ENCODE measurements at places on chromosomes 12 and 14.
A peak's percentile ranks its signal among the peaks of the same experiment; 100 is the strongest.

GRCh38 chr12:89918172-89918846 lies 209.7 kb upstream of the ATP2B1 start:
- H3K36me3 ChIP-seq: no peaks in the 10 kb centered on the region
- no peaks in the 10 kb centered on the region for H3K27me3 ChIP-seq
- no peak overlapping the region for H3K4me3 ChIP-seq
- H3K27ac ChIP-seq: no peak overlapping the region
- no peaks in the 10 kb centered on the region for H3K4me1 ChIP-seq

DNA sequence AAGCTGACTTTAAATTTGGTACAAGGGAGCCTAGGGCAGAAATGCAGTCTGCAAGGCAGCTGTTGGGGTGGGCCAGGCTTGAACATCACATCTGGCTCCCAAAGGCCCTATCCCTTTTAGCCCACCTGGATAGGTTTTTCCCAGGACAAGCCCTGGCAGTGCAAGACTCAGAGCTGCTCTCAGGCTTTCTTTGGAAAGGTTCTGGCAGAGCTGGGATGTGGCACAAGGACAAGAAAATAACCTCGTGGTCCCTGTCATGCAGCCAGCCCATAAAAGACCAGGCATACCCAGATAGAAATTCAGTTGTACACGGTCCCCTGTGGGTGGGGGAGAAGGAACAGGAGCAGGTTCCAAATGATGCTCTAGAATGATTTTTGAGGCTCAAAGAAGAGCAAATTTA lies 206.9 kb downstream of the TTC7B start:
- DNase-seq: no peak
- peaks cover 5% of the 10 kb centered on the region for H3K27me3 ChIP-seq
- H3K27ac ChIP-seq: no peak overlapping the region
- H3K36me3 ChIP-seq: no peaks in the 10 kb centered on the region
- no peak overlapping the region for H3K4me3 ChIP-seq
- no peaks in the 10 kb centered on the region for H3K4me1 ChIP-seq

DNA sequence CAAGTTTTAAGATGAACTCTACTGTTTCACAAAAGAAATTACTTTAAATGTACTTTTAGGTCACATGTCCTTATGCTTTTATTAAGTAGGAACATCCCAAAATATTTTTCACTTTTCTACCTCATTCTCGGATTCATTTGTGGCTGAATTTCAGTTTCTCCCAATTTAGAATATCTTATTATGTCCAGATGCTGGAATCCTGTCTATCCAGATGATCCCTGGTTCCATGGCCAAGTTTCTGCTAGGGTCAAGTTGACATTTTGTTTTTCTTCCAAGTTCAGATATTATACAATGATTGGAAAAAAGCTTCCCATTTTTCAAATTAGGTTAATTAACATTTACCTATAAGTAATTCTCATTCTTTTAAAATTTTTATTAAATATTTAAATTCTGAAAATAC lies 181.8 kb upstream of the SLC16A7 start:
- peaks cover 2% of the 10 kb centered on the region for H3K27me3 ChIP-seq
- no peak overlapping the region for H3K4me3 ChIP-seq
- H3K36me3 ChIP-seq: no peaks in the 10 kb centered on the region
- no peak for DNase-seq

GRCh38 chr14:68857516-68858070 lies 64.7 kb upstream of the ZFP36L1 start:
- no peaks in the 10 kb centered on the region for H3K4me1 ChIP-seq
- DNase-seq: no peak
- H3K27ac ChIP-seq: no peak overlapping the region
- H3K4me3 ChIP-seq: no peak overlapping the region

DNA sequence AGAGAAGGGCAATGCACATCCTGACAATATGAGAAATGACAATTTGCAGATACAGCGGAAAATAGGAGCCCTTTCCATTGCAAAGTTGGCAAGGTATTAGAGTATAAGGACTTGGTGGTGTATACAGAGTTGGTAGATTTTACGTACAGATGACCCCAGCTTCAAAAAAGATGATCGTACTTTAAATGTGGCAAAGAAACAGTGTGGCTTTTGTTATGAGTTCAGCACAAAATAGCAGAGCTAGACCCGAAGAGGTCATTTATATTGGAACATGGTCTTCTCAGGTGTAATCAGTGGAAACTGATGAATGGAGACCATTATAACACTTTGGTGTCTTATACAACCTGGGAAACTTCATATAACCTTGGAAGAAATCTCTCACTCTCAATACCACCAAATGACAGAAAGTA lies 2.3 kb downstream of the CLEC2B start:
- H3K36me3 ChIP-seq: peaks cover 40% of the 10 kb centered on the region
- H3K4me3 ChIP-seq: peak overlapping the region; percentile 85
- H3K27ac ChIP-seq: peak overlapping the region; percentile 92
- no peak for DNase-seq
- H3K27me3 ChIP-seq: no peaks in the 10 kb centered on the region

GRCh38 chr12:123391546-123392343 lies 7.8 kb downstream of the KMT5A start:
- H3K36me3 ChIP-seq: peaks cover 51% of the 10 kb centered on the region
- peak overlapping the region; percentile 41 for H3K27ac ChIP-seq
- no peaks in the 10 kb centered on the region for H3K27me3 ChIP-seq
- H3K4me3 ChIP-seq: no peak overlapping the region
- H3K4me1 ChIP-seq: peaks cover 45% of the 10 kb centered on the region

GRCh38 chr12:13169272-13169671 lies 27.3 kb upstream of the EMP1 start:
- H3K36me3 ChIP-seq: no peaks in the 10 kb centered on the region
- peaks cover 30% of the 10 kb centered on the region for H3K27me3 ChIP-seq
- H3K27ac ChIP-seq: no peak overlapping the region
- no peak for DNase-seq

Data from activated CD4-positive, alpha-beta T cell treated with anti-CD3 and anti-CD28 coated beads, Interleukin-2, amount 10 ng/mL, durations not matched to agents 7 days and 5 days (primary cell).